Left colon (tissue), 2 donors: ENCODE measurements at places on chromosomes 2 and 18. TPM values are rescaled to one million over a fixed set of nuclear protein-coding genes. Genes with fewer than 3 reads are reported as not detected.

HJURP gene
- 1.7 TPM for total RNA-seq

NT5C1B gene
- total RNA-seq: not detected

SPIRE1 gene
- 5.0 TPM for total RNA-seq

CIB4 gene
- total RNA-seq: not detected

SLC30A3 gene
- total RNA-seq: not detected

DNA sequence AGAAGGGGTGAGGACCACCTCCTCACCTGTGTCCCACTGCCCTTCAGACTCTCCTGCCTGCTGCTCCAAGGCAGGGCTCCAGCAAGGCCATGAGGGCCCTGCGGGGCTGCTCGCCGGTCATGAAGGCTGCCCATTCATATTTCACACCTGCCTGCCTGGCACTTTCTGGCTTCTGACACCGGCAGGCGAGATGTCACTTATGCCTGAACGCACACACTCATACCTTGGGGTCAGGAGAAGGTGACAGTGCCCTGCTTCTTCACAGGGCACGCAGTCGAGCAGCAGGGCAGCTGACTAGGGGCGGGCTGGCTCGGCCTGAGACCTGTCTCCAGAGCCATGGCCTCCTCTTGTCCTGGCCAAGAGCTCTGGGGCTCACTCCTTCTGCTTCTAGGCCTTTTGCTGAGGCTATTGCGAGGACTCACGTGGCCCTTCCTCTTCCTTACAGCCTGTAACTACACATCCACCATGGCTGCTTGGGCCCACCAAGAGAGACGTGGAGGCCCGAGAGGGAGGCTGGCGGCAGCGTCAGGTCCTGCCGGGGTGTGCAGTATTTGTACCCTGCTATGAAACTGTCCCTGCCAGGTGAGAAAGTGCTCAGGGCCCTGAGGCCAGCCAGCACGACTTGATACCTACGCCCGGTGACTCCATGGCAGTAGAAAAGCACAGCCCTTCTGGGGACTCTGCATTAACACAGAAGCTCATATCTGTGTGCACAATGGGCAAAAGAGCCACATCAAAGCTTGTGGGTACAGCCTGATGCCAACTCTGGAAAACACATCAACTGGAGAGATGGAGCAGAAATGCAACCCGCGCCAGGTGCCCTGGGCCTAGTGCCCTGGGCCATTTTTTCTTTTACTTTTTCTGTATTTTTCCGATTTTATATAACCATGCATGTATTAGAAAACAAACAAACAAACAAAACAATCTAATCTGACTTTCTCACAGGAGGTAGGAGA lies 30.6 kb downstream of the HS6ST1 start:
- DNase-seq: no peak

GRCh38 chr2:220936641-220937197 lies 635.4 kb downstream of the EPHA4 start:
- DNase-seq: no peak

DNA sequence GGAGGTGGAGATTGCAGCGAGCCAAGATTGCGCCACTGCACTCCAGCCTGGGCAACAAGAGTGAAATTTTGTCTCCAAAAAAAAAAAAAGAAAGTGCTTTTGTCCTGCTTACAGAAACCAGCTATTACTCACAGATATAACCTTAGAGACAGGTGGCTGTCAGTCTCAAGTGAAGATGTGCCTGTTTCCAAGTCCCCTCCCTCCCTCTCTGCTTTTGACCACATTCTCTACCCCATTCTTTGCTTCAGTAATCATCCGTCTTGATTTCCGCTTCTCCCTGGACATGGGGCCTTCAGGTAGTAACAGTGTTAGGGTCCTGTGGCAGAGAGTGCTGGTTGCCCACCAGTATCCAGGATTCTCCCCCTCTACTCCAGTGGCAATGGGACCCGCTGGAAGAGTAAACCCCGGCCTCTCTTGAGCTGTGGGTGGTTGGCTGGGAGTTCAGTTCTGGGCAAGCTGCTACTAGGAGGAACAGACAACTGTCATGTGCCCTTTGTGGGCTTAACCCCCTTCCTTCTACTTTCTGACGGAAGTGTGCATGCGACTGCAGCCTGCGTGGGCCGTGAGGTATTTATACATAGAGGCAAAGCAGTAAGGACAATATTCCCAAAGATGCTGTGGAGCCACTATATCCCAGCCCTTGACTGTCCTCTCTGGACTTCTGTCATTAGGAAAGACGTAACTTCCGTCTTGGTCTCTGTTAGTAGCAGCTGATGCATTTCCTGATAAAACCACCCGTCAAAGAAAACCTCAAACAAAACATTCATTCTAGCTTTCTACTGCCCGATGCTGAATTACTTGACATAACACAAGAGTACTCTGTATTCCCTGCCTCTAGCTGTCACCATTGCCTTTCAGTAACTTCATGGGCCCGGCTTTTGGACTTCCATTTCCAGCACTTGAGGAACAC lies 17.8 kb downstream of the PDCL3 start:
- DNase-seq: peak; percentile 30

DNA sequence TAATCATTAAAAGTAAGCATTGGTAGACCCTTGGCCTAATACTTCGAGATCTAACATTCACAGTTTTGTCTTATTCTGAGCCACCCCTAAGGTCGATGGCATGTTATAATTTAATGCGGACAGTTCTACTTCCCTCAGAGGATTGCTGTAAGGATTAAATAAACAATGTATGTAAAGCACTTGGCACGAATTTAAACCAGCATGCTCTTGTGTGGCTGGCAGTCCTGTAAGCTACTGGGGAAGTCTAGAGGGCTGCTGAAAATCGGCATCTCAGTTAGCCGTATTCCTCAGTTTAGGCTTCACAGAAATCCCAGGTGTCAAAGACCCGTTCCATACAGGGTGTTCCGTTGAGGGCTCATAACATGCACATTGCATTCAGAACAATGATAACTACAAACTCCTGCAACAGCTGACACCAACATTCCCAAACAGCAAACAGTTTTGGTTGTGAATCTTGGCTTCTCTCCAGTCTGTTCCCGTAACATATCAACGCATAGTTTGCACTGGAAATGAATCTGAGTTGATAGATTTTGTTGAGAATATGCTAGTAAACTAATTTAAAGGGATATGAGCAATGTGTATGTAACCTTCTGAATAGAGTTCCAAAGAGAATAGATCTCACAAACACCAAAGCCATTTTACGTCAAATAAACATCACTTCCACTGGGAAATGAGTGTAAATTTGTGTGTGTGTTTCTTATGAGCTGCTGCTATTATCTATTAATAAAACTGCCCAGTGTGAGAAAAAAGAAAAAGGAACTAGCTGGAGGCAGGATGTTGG lies 52.2 kb upstream of the ACKR3 start:
- DNase-seq: no peak

- no peak for DNase-seq
Observed at GRCh38 chr18:35506024-35506712, 8.4 kb upstream of the INO80C start.

GRCh38 chr18:49212819-49213218 lies 247.6 kb downstream of the DYM start:
- DNase-seq: no peak
